ENCODE measurements at places on chromosomes 6 and 20. TPM values are rescaled to one million over a fixed set of nuclear protein-coding genes. Genes with fewer than 3 reads are reported as not detected.
A peak's percentile ranks its signal among the peaks of the same experiment; 100 is the strongest.

- no peak for DNase-seq
These were observed 131.7 kb downstream of the BCAS1 start for GRCh38 chr20:53938739-53939138.

DNA sequence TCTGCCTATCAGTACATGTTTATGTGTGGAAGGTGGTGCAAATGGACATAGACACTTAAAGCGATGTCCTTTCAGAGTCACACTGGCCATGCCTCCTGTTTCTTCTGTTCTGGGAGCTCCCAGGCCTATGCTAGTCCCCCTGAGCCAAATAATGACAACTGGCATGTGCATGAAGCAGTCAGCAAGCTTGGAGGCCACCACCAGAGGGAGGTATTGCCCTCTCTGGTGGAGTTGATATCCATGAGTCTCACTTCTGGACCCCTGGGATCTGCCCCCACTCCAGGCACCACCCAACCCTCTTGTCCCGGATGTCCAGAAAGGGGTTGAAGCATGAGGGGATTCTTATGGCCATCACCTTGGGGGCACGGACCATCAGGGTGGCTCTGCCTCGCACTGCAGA, 172.2 kb downstream of the AIG1 start:
- DNase-seq: peak; percentile 75

DNA sequence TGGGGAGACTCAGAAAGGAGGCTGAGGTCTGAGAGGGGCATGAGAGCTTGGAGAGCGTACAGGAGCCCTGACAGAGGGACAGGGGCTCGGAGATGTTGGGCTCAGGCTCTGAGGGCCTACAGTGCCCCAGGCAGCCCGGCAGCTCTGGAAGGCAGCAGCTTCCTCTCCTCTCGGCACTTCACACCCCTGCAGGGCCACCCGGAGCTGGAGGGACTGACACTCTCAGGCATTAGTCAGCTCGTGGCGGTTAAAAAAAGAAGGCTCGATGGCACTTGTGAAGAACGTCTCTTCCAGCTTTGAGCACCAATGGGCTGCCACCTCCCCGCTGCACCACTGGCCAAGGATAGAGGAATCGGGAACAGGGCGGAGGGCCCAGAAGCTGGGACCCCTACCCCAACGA, 62.6 kb upstream of the SIRPA start:
- no peak for DNase-seq

DNA sequence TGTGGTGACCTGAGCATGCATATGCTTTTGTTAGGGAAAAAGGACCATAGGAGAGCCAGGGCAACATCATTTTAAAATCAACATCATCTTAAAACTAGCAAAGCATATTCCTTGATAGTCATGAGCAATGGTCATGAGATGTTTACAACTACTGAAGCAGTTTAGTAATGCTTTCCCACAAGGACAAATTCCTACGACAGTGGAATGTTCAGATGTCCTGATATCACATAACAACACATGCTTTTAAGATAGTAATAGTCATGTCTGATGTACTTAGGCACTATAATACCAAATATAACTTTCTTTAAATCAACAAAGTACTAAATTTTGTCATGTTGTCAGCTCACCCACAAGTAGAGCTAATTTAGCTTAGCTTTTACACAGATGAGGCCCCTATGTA, 370.3 kb downstream of the HTR1B start:
- no peak for DNase-seq

- DNase-seq: no peak
These were observed 53.5 kb downstream of the RALGAPA2 start for GRCh38 chr20:20658871-20659431.

DNA sequence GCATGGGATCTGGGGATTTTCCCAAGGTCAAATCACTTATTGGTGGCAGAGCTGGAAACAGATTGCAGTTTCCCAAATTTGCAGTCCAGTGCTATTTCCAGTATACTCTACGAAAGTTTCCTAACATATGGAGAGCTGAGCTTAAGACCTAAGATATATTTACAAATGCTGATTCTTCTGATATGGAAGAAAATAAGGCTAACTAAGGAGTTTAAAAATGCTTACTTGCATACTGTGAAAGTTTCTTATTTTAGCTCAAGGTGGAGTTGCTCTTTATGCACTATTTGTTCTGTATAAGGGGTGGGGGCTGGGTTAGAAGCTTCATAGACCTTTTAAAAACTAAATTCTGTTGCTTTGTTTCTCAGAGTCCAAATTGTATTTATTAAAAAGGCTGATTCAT, 7.5 kb downstream of the CD109 start:
- no peak for DNase-seq

DNA sequence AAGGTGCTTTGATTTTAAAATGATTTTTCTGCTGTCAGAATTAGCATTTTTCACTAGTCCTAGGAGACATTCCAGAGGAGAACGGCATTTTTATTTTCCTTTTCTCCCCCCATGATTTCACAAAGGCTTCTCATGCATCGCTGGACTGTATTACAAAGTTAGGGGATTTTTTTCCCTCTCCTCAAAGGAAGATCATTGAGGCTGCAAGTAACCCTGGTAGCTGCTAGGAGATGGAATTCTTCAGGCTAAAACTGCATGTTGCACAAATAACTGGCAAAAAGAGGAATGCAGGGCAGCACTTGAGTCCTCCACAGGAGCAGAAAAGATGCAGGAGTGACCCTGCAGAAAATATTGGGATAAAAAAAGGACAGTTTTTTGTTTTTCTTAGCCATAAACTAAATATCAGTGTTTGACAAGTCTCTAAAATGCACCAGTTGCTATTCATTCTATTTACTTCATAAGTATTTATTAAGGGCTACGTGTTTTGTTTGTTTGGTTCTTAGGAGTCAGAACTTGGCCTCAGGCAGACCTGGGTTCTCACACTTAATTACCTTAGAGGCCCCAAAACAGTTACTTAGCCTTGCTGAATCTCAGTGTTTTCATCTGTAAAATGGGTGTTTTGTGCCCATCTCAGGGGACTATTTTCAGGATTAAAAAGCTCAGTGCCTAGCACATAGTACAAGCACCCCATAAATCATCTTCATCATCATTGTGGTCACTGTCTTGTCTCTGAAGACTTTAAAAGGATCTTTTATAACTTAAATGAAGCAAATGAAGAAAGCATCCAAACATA, 144.5 kb upstream of the ID4 start:
- no peak for DNase-seq

DNA sequence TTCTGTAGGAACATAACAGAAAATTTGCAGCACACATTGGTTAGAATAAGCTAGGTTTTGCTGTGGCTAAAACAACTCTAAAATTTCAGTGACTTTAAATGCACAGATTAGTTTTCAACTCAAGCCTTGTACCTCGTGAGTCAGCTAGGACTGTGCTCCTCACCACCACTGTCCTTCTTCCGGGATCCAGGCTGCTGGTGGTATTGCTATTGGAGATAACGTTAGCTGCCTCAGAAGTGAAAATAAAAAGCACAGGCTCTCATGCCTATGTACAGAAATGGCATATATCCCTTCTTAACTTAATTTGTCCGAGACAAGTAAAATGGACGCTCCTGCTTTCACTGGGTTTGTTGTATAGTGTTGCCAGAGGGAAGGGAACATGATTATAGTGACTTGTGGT, 931.1 kb upstream of the EYS start:
- DNase-seq: no peak

DNA sequence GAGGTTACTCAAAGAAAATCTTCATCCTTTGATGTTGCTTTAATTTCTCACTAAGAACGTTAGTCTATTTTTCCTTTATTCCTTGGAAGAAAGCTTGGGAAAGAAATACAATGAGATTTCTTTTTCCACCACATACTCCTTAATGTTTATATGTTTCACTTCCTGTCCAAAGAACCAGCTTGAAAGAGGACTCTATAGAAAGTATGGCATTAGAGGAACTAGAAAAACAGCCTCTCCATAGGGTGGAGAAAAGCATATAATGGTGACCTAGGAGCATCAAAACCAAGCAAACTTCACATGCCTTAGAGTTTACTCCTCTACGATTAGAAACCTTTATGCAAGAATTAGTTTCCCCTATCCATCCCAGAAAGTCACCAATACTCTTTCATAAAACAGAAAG, 131.1 kb downstream of the OPRM1 start:
- no peak for DNase-seq

- DNase-seq: no peak
These were observed 149.4 kb upstream of the ESR1 start for GRCh38 chr6:151658091-151658490.

- no peak for DNase-seq
These were observed 336.4 kb upstream of the BTBD3 start for GRCh38 chr20:11581271-11581670.

DNA sequence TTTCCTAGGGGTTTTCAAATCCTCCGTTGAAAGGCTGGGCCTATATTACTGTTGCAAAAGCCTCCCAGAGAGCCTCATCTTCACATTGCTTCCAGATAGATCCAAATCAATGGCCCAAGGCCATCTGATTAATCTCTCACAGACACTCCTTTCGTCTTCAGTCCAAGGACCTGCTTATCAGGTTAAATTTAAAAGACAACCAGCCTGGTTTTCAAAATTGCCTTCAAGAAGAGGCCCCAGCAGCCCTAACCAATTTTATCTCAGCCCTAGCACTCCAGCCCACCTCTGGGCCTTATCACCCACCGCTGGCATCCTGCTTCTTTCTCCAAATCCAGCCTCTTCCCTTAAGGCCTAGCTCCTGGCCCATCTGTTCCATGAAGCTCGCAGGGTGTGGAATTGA, 15.5 kb upstream of the CCND3 start:
- DNase-seq: no peak

DNA sequence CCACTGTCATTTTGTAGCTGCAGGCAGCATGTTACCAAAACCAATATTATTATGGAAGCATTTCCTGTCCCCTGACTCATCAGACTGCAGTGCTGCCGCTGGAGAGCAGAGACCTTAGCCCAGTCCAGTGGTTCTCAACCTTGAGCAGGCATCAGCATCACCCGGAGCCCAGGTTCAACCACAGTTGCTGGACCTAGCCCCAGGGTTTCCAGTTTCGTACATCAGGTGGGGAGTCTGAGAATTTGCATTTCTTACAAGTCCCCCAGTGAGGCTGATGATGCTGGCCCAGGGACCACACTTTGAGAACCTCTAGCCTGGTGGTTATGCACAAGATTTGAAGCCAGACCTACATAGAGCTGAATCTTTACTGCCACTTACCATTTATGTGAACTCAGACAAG, 47.3 kb downstream of the LY86 start:
- DNase-seq: no peak

DNA sequence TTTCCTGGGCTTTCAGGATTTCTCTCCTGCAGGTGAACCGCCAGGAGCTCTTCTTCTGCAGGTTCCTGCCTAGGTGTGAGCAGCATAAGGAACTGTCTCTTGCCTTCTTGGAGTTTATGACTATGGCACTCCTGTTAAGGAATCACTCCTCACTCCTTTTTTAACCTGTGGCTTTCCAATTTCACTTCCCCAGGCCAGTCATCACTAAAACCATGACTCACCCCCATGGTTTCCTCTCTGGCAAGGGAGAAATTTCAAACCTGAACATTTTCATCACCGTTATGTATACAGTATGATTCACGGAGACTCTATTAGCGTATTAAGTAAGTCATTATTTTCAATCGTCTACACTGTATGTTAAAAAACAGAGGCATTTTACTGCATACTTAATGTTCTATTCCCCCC, 78.2 kb upstream of the ARID1B start:
- DNase-seq: peak; percentile 52

DNA sequence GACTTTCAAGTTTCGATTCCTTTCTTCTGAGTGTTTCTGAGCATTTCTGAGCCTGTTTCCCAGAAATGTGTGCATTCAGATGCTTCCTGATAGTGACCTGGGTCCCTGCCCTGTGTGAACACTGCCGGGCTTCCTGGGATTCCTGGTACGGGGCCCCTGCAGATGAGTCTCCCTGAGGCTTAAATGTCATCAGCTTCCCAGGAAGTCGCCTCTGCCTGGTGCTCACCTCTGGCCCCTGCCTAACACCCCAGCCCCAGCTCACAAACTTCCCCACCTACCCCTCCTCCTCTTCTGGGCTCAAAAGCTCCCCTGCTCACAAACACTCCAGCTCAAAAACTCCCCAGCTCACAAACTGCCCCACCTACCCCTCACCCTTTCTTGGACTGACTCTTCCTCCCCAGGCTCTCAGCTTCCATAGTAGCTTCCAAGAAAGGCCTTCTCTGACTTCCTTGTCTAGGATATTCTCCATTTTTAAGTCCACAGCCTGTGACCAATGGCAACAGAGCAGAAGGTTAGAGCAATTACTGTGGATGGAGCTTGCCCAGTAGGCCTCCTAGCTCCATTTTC, 42.0 kb downstream of the TGM2 start:
- no peak for DNase-seq

GRCh38 chr6:168089186-168090063, 10.4 kb upstream of the FRMD1 start:
- no peak for DNase-seq

- DNase-seq: no peak
These were observed 4.2 kb downstream of the HLA-G start for GRCh38 chr6:29831776-29832175.

DNA sequence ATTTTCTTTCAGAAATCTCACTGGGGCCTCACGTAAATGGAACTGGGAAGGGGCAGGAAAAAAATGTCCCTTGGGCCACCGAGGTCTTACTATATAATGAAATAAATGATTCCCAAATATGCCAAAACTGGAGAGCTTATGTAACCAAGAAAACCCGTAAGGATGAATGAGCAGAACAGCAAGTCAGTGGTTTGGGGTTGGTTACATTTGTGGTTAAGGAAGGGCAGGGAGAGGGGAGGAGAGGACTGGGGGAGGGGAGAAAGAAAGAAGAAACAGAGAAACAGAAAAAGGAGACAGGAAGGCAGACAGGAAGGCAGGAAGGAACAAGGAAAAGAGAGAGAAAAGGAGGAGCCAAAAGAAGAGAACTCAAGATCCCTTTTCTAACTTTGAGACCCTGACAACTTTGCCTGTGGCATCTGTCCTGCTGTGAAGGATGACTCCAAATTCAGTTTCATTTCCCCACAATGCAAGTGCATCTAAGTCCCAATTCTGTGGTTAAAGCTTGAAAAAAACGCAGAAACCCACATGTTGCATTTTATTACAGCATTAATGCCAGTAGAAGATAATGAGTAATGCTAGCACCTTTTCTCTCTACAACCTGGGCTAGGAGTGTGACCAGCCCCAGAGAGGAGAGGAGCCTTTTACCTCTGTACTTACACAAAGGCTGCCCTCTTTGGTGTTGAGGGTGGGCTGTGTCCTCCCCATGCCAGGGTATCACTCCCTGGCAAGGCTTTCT, 10.8 kb upstream of the ARMC2 start:
- peak; percentile 65 for DNase-seq

DNA sequence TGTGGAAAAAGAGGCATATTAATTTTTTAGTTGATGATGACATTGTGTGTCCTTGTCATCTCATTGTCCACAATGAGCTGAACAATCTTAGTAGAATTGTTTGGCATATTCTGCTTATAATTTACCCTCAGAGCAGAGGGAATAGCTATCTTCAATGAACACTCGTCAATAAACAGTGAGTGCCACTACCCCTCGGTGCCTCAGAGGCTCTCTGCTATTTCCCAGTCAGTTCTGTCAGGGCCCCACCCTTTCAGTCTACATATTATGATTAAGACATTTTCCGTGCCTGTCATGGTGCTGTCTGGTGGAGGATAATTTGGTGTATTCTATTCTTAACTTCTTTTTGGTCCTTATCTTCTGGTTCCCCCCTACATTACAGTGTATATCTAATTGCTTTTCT, 31.2 kb downstream of the NUS1 start:
- no peak for DNase-seq

Gene FOXC1
- total RNA-seq: not detected

Gene CRISP3
- not detected for total RNA-seq

Gene BPIFA1
- not detected for total RNA-seq

Gene SMIM29
- total RNA-seq: 44.3 TPM

Gene CLIC5
- total RNA-seq: not detected

Gene TUBB1
- not detected for total RNA-seq

Gene DEF6
- 31.3 TPM for total RNA-seq

Gene ERMARD
- total RNA-seq: 12.6 TPM

Gene KCNK17
- total RNA-seq: not detected

Data from Karpas-422 (cell line).